ENCODE measurements at places on chromosomes 2 and 18.

- no peak for DNase-seq
These were observed 30.1 kb downstream of the EFR3B start for GRCh38 chr2:25071966-25072365.

DNA sequence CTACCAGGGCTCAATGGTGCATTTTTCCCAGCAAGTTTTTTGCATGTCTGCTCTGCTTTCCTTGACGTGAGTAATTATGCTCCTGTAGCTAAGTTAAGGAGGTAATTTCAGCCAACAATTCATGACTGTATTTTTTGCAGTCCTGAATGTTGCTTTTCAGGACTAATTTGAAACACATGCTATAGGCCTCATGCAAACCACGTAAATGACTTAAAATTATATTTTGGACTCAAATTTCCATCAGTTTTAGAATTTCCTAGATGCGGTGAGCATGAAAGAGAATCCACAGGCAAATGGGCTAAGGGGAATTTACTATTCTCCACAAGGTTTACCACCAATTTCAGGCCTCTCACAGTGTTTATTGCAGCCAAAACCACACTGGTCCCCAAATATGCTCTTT lies 589.9 kb upstream of the LRRTM1 start:
- DNase-seq: no peak

- DNase-seq: no peak
These were observed 85.6 kb downstream of the DDX1 start for GRCh38 chr2:15677141-15677843.

DNA sequence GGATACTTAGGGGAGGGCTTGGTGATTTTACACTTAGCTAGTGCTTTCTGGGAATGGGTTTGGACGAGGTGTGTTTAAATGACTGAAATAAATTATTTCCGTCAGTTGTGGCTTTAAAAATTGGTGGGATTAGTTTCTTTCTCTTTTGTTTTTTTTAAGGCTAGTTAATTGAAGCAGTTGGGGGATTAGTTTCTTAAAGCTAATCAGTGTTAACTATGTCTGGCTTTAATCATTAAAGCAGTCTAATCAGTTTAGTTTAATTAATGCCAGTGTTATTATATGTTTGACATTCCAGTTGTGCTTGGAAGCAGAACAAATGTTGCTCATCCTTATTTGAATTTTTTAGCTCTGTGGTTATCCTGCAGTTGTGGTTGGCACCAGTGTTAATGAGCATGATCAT lies 10.2 kb downstream of the MTA3 start:
- no peak for DNase-seq

DNA sequence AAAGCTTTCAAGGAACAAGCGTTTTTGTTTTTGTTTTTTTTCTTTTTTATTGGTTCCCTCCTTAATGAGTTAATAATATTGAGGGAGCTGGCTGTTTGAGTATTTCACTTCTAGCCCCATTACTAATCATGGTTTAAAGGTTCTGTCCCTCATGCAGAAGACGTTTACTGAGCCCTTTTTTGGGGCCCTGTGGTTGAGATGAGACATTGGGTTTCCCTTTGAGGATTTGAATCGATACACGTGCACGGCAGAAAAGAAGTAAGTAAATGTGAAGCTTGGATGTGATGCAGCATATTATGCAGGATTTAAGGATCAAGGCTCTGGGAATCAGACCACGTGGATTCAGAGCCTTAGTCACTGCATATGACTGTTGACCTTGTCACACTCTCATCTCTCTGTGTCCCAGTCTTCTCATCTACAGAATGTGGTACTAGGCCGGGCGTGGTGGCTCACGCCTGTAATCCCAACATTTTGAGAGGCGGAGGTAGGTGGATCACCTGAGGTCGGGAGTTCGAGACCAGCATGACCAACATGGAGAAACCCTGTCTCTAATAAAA lies 1.0 kb upstream of the CHST10 start:
- DNase-seq: no peak

DNA sequence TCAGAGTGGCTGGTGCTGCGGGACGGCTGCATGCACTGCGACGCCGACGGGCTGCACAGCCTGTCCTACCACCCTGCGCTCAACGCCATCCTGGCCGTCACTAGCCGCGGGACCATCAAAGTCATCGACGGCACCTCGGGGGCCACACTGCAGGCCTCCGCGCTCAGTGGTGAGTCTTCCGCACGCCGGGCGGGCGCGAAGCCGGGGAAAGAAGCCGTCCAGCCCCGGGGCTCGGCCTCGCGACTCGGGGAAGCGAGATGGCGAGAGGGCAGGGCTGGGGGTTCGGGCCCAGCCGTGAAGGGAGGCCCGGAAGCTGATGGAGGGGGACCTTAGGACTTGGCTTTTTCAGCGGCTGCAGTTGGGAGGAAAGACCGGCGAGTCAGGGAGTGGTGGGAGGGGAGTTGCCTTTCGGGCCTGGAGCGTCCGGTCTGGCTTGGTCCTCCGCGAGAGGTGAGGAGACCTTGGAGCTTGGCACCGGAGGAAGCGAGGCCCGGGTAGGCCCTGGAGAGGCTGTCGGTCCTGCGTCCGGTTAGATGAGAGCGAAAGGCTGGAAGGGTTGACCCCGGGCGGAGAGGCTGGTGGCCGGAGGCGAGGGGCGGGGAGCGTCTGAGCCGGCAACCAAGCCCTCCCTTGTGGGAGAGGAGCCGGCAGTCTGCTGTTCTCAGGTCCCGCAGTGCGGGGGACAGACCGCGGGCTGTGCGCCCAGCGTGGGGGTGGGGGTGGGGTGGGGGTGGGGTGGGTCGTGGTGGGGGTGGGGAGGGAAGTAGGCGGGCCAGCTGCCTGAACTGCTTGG lies 691 bp downstream of the BIRC6 start:
- no peak for DNase-seq

DNA sequence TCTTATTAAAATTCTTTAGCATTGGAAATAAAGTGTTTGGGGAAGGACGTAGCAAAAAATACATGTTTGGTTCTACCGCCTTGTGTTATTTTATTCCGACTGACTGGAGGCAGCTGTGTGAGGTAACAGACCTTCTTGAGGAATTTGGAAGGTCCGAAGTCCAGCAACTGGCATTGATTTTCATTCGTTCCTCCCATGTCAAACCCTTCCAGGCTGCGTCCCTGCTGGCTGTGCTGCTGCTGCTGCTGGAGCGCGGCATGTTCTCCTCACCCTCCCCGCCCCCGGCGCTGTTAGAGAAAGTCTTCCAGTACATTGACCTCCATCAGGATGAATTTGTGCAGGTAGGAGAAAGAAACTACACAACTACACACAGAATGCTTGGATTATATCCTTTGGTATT lies 21.8 kb downstream of the CNDP1 start:
- DNase-seq: no peak

GRCh38 chr2:128727404-128727803 lies 408.7 kb upstream of the HS6ST1 start:
- no peak for DNase-seq

GRCh38 chr2:33042819-33043218 lies 96.1 kb downstream of the LTBP1 start:
- no peak for DNase-seq

GRCh38 chr18:62844850-62845643 lies 129.7 kb downstream of the PHLPP1 start:
- DNase-seq: peak; percentile 59

- DNase-seq: peak; percentile 65
These were observed 44.4 kb downstream of the FBLN7 start for GRCh38 chr2:112182581-112183034.

DNA sequence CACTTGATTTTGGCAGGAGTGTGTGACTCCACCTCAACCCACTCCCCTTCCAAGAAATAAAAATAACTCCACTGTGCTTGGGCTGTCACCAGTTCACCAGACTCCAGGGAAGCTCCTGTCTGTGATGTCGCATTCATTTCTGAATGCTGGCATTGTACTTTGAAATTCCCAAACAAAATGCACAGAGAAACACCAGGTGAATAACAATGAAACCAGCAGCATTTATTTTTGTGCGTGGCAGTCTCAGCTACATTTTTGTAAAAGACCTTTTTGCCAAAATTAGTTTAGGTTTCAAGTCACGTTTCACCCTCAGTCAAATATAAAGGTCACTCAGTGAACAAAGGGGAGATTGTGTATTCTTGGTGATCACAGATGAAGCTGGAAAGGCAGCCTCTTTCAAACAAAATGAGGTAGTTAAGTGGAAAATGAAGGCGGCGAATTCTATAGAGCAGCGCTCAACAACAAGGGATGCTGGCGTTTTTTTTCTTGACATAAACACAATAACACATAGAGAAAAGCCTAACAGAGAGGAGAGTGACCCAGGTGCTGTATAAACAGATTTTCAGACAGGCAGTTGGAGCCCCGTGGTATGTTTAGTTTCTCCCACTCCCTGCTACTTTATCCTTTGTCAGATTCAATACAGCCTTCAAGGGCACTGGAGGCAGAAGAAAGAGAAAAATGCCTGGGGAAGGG lies 210.3 kb upstream of the GCFC2 start:
- no peak for DNase-seq

- no peak for DNase-seq
These were observed 30.1 kb downstream of the GREB1L start for GRCh38 chr18:21272016-21272579.

DNA sequence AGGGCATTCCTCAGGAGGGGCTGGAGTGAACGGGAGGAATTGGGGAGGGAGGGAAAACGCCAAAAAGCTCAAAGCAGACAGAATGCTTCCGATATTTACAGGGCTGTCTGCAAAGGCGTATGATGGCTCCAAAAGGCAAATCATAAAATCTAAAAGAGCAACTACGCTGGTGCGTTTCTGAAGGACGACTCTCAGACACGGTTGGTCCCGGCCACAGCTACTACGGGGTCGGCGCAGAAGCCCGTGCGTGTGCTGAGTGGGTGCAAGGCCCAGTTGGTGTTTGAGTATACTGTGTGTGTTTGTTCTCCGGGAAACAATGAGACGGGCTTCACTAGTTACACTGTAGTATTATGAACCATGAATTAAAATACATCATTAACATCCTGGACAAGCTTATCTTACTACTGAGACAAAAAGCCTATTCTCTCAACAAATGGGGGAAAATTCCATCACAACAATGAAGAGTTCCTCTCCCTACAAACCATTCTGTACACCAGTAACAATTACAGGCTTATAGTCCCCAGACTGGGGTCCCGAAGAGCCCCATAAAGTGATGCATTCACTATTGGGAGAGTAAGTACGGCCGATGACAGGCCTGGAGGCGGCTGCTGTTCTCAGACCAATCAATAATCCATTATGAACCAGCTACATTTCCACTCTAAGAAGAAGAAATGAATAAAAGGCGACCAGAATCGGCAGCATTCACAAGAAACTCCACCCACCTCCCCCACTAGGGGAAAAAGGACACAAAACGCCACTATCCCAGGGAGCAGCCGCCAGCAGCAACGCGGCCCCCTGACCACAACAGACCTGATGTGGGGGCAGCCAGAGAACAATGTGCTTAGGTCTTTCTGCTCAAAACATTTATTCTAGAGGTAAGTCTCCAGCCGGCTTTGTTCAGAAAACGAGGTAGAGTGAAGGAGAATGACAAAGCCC lies 43.4 kb downstream of the ZNF516 start:
- DNase-seq: peak; percentile 54

- DNase-seq: no peak
These were observed 99.0 kb downstream of the RBBP8 start for GRCh38 chr18:23032030-23032582.

DNA sequence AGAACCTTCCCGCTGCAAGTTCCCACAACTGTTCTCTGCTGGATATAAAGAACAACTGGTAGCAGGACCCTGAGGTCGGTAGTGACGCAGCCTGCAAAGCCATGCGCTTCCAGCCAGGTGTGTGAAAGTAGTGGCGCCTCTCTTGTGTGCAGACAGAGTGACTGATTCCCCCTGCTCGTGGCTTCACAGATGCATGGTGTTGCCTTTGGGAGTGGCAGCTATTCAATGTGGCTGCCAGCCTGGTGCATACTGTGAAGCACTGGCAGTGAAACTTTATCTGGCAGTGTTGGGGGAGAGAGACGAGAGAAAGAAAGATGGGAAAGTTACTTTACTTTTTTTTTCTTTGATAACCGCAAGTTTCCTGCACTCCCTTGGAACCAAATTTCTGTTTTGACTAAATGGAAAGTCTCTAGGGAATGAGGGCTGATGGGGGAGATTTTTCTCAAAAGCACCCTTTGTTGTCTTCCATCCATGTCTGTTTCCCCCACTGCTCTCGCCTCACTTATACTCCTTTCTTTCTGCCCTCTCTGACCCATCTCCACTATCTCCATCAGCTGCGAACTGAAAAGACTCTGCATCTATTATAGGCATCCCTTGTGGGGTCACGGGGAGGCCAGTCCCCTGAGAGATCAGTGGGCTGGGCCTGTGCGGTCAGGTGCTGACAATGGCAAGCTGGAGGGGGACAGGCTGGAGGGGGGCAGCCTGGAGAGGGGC lies 90.0 kb upstream of the TNP1 start:
- no peak for DNase-seq

- DNase-seq: no peak
These were observed 206.2 kb downstream of the SRBD1 start for GRCh38 chr2:45404807-45405297.

GRCh38 chr2:232437195-232437571 lies 18.8 kb upstream of the ALPI start:
- DNase-seq: no peak

GRCh38 chr2:160557903-160558302 lies 64.3 kb upstream of the RBMS1 start:
- no peak for DNase-seq

DNA sequence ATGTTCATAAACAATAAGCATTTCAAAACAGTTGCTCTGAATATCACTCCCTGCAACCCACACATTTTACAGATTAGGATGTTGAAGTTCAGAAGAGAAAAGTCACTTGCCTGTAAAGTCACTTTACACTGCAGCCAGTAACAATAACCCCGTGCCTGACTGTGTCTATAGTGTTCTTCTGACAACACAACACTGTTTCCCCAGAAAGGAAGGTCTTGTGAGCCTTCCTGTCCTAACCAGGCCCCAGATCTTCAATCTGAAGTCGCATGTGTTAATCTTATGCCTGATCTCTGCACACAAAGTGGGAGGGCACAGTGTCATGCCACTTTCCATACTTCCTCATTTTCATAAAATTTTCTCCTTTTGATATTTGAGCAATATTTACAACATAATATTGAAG lies 120.2 kb downstream of the FEZ2 start:
- DNase-seq: no peak

GRCh38 chr2:181766129-181766528 lies 85.8 kb upstream of the NEUROD1 start:
- DNase-seq: no peak

GRCh38 chr2:217183471-217183870 lies 323.6 kb upstream of the TNP1 start:
- no peak for DNase-seq

DNA sequence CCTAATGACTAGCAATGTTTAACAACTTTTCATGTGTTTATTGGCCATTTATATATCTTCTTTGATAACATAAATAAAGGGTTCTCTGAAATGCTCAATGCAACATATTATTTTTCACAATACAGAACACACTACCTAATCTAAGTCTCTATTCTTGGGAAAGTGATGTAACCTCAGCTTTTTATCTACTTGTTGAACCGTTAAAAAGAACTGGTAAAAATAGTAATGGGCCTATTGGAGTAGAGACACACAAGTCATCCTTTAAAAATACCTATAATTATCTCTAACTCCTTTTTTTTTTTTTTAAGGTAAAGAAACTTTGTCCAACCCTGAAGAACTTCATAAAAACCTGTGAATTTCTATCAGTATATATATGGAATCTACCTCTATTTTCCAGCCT lies 1067.7 kb upstream of the CELF4 start:
- DNase-seq: no peak
